Activated gamma-delta T cell treated with Interleukin-2 at 50 U/mL for 16 hours (primary cell): ENCODE measurements at places on chromosomes 13 and 19.

- peak; percentile 26 for DNase-seq
Measured at GRCh38 chr13:25901460-25902376, 150.1 kb downstream of the SHISA2 start.

DNA sequence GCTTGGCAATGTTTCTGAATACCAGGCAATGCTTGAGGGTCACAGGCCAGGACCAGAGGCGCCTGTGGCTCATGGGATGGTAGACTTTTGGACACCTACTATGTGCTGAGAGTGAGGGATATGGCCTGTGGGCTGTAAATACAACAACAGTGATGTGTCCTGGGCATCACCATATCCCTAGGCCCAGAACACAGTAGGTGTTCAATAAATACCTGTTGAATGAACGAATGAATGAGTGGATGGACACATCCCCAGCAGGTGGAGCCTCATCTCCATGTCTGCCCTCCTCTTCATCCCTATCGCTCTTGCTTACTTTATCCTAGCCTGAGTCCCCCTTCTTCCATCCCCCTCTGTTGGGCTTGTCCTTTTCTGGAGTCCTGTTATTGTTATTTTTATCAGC, 16.5 kb upstream of the NANOS2 start:
- DNase-seq: no peak

DNA sequence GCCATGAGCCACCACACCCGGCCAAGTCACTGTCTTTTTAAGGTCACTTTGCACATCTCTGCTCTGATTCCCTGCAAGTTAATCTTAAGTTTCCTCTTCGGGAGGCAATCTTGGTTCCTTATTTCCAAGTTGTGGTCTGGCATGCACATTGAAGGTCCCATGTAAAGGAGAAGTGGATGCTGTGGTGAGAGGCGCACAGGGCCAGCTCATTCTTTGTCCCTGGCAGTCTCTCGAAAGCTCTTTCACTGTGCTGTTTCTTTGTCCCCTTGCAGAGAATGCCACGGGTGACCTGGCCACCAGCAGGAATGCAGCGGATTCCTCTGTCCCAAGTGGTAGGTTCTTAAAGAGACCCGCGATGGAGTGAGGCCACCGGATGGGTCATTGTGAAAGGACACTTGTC, 16.4 kb upstream of the C19orf33 start:
- no peak for DNase-seq

- DNase-seq: peak; percentile 58
Measured at GRCh38 chr19:3852614-3853254, 16.1 kb downstream of the ZFR2 start.

- DNase-seq: peak; percentile 17
Measured at GRCh38 chr19:51417107-51417809, at the start of gene SIGLEC10. SIGLEC10 (minus strand) TSS chr19:51417642; CDS start chr19:51417581, 61 bp downstream.

DNA sequence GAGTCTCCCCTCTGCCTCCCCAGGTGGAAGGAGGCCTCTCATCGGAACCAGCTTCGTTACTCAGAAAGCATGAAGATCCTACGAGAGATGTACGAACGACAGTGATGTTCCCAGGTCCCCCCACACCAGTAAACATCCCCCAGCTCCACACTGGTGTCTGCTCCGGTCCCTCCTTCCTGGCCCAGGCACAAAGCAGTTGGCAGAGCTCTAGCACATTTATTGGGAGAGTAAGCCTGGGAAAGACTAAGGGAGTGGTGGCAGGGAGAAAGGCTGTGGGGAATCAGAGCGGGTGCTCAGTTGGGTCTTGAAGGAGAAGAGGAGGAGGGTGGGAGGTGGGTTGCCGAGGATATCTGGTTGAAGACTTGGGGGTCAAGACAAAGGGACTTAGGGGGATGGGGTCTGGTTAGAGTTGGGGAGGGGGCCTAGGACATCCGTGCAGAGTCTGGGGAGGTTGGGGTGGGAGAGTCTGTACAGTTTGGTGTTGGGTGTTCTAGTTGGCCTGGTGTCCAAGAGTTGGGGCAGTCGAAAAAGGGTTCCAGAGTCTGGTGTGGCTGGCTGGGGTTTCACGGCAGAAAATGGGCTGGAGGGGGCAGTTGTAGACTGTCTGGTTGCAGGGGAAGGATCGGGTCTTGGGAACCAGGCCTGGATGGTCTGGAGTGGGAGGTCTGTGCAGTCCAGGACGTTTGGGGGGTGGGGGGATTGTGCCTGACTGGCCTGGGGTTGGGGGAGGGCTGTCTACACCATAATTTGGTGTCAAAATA, 2.3 kb downstream of the HSPB6 start:
- no peak for DNase-seq

DNA sequence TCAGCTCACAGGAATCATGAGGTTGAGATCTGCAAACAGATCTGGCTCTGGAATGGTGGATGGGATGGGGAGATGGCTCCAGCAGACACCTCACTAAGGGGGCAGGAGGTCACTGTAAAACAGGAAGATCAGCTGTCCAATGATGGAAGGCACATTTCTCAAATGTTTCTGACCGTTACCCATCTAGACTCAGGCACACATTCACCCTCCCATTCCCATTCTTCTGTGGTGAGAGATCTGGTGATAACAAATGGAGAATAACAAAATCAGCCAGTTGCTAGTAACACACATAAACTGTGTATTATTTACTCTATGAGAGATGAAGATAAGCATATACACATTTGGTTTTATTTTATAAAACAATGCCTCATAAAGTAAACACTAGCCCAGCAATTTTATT, 235.9 kb downstream of the TSHZ3 start:
- DNase-seq: no peak

DNA sequence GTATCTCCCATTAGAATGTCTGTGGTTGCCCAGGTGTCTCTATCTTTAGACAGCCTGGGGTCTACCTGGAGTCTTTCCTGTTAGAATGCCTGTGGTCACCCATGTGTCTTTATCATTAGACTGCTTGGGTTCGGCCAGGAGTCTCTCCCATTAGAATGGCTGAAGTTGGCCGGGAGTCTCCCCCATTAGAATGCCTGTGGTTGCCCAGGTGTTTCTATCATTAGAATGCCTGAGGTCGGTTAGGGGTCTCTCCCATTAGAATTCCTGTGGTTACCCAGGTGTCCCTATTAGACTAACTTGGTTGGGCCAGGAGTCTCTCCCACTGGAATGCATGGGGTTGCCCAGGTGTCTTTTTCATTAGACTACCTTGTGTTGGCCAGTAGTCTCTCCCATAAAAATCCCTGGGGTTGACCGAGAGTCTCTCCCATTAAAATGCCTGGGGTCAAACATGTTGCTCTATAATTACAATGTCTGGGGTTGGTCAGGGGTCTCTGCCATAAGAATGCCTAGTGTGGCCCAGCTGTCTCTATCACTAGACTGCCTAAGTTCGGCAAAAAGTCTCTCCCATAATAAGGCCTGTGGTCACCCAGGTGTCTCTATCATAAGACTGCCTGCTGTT, 1448.7 kb downstream of the UQCRFS1 start:
- no peak for DNase-seq

- DNase-seq: no peak
Measured at GRCh38 chr19:33497778-33498175, 23.8 kb downstream of the PEPD start.

GRCh38 chr19:35040826-35041547, 534 bp upstream of the HPN start:
- DNase-seq: no peak

DNA sequence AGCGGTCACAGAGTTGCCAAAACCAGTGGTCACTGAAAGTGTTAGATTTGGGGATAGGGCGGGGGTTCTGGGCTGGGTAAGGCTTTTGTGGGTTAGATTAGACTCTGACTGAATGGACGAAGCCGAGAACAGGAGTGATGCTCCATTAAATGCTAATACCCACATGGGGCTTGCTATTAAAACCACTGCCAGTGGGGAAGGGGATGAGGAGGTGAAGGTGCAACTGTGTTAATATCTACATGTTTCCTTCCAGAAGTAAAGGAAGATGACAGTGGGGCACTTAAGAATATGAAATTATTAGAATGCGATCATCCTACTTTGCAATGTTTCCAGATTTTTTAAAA, 573 bp upstream of the ZNF614 start:
- no peak for DNase-seq

GRCh38 chr13:110250258-110250891, 56.6 kb downstream of the COL4A1 start:
- no peak for DNase-seq

DNA sequence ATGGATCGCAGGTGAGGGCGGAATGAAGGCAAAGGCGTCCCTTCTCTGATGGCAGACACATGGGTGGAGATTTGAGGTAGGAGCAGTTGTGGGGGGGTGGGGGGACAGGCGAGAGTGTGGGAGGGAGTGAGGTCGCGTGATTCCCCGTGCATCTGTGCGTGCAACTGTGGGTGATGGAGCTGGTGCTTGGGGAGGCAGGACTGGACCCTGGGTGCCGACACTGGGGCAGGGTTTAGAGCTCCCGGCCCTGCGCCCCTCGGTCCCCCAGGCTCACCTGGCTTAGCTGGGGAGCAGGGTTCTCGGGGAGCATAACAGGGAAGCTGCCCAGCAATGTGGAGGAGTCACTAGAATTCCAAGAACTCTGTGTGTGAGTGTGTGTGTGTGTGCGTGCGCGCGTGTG, 3.4 kb downstream of the TMPRSS9 start:
- no peak for DNase-seq

DNA sequence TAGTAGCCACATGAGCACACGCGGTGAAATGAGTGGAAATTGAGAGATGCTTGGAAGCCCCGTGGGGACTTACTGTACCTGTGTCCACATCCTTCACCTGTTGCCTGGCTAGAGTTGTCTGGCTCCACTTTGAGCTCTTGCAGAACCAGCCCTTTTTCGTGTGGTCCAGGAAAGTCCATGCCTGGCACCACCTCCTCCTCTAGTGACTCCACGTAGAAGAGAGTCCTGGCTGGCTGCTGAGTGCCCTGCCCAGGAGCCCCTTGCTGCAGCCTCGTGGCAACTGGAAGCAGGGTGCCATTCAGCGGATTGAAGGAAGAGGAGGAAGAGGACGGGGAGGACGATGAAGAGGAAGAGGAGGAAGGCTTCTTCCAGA, 515 bp upstream of the ATXN8OS start:
- no peak for DNase-seq

DNA sequence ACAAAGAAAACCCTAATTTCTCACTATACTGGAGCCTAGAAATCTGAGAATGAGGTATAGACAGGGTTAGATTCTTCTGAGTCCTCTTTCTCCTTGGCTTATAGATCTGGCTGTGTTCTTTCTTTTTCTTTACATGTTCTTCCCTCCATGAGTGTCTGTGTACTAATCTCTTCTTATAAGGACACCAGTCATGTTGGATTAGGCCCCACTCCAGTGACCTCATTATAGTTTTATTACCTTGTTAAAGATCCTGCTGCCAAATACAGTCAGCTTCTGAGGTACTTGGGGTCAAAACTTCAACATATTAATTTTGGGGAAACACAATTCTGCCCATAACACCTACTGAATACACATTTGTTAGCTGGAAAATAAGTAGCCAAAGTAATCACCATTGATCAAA, 302.6 kb downstream of the PCDH9 start:
- no peak for DNase-seq

- DNase-seq: no peak
Measured at GRCh38 chr19:44850641-44851109, 4.6 kb downstream of the NECTIN2 start.

DNA sequence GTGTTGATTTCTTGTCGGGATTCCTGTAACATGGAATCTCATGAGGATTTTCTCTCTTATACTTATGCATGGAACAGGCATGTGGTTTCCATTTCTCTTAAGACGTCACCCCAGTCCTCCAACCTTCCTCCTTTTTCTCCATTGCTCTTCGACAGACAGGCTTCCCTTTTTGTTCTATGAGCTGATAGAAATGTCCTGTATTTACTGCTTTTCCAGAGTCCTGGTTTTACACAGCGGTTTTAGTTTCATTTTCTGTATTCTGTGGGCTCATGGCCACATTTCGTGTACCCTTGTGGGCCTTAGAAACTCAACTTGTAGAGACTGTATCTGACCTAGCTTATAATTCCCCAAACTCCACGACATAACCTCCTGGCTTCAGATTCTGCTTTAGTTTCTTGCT, 113.1 kb downstream of the PAN3 start:
- DNase-seq: no peak

GRCh38 chr13:65125236-65125635, 2104.9 kb downstream of the PCDH9 start:
- DNase-seq: no peak

DNA sequence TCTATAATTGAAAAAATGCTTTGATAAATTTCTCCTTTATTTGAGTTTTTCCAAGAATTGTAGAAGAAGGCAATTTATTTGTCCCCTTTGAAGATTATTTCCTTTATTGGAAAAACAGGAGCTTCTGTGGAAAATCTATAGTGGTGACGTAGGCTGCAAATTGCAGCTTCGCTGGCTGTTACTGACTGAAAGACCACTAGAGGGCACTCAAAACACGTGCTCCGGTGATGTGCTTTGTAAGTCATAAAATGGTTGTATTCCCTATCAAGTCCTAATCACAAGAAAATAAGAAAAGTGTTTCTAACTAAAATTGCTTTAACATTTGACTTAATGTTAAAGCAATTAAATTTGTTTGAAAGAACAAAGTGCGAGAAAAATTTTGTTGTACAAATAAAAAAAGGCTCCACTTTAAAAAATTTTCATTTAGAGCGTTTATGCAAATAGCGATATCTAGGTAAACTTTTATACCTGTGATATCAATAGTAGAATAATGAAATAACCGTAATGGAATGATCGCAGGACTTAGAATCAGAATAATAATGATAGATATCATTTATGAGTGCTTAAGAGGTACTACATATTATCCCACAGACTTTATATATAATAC, 638.2 kb upstream of the SPRY2 start:
- DNase-seq: peak; percentile 6
